Fibroblast of mammary gland (primary cell): ENCODE measurements at places on chromosomes 1 and 21.

DNA sequence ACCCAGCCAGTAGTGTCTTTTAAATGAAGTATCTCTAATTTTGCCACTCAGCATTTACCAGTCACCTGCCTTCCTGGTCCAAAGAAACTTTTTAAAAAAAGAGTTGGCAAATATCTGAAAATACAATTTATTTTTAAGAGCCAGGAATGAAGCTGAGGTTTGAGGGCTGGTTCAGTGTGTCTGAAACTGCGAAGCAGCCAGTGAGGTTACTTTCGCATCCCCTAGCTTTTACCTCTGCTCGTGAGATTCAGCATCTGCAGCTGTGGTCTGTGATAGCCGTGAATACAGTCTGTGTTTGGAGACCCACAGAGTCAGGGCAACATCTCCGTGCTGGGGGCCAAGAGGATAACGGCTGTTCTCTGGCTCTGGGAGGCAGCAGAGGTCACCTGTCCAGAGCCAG lies 21.3 kb upstream of the KCNAB2 start:
- no peak for DNase-seq

- DNase-seq: no peak
Observed at GRCh38 chr1:235129774-235130570, 1.3 kb upstream of the TOMM20 start.

GRCh38 chr1:200960236-200960947 lies 63.1 kb downstream of the KIF21B start:
- DNase-seq: no peak

DNA sequence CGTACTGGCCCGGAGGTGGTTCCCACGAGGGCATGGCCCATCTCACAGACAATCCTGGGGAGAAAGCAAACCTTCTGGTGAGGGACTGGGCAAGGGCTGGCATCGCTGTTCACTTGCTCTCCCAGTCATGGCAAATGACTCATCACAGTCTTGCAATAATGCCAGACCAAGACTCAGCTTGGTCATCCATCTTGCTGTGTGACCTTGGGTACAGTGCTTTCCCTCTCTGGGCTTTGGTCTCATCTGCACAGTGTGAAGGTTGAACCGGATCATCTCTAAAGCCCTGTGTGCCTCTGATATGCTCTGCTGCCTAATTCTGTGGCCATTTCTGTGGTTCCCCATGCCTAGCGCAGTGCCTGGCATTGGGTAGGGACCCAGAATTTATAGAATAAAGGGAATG lies 143.6 kb upstream of the CD34 start:
- DNase-seq: peak; percentile 28

GRCh38 chr1:147852706-147853225 lies 49.8 kb upstream of the GJA8 start:
- DNase-seq: peak; percentile 8

DNA sequence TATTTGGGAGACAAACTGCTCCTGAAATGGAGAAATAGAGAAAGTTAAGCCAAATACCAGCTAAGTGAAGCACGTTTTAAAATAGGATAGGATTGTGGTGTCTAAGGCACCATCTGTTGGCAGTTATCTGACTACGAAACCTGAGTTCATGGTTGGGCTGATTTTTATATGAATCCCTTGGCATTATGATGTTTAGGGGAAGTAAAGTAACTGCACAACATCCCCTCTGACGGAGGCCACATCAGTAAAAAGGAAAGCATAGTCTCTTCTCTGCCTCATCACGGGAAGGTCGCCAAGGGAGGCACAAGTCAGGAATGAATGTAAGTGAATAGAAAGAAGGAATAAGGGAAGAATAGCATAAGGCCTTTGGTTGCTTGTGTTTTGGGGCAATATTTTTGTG lies 128.0 kb downstream of the PRRX1 start:
- peak; percentile 30 for DNase-seq

DNA sequence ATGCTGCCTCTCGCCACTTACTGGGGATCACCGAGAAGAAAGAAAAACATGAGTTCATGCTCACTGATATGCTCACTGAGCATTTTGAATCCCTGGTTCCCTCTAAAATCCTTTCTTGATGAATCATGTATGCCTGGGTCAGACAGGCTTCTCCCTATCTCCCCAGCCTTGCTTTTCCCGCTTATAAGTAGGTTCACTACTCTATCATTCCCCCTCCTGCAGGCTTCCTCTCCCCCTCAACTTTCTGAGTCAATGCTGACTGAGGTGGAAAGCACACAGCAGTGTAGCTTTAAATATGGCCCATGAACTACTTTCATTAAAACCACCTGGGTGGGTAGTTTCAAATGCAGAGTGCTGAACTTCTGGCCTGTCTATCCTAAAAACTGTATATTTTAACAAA lies 41.7 kb downstream of the FMO4 start:
- DNase-seq: peak; percentile 15

- no peak for DNase-seq
Observed at GRCh38 chr1:205676597-205676996, 3.7 kb downstream of the SLC45A3 start.

DNA sequence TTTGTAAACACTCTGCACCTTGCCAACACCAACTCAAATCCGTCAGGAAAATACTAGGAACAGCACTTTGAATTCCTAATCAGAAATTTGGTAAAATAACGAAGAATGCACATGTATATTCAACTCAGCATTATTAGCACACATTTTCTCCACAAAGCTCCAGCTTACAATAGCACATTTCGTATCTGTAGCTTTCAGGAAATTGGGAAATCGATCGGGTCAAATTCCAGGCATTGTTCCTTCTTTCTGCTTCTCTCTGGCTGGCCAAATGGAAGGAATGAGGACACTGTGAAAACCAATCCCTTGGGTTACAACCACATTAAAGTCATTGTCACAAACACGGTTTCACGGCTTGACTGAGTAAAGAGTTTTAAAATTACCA lies 58.6 kb downstream of the NPHP4 start:
- DNase-seq: no peak

DNA sequence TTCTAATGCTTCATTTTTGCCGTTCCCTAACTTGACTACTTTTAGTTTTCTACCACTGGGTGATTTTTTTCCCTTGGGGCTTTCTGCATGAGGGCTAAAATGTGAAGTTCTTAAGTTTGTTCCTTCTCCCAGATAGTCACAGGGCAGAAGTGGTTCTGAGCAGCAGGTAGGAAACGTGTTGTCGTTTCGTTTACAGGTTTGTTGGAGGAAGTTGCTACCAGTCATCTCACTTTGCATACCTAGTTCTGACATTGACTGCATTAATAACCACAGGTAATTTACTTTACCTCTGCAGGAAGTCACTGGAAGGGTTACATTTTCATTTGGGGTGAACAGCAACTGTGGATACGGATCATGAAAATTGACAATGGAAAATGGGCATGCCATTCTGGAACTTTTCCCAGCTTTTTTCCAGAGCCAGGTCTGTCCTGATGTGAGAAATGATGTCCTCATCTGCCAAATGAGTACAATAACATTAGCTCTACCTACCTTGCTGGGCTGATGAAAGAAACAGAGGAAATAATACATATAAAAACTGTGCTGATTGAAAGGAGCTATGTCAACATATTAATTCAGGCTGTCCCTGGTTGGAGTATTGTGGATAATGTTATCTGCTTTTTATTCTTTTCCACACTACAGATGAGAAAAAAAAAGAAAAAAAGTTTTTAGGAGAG lies 94.2 kb downstream of the DISC1 start:
- no peak for DNase-seq

DNA sequence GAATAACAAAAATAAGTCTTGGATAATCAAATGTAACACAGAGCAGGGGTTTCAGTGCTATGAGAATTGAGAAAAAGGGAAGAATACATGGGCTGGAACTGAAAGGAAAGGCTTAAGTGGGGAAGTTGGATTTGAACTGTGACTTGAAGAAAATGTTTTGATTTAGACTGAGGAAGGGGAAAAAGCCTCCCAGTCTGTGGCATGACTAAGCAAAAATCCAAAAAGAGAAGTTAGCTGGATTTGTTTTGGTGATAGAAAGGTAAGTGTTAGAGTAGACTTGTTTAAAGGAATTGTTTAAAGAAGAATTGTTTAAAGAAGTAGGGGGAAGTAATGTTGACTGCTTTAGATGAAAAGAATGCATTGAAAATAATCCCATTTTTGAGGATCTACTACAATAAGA lies 46.0 kb downstream of the KCNK2 start:
- DNase-seq: no peak

DNA sequence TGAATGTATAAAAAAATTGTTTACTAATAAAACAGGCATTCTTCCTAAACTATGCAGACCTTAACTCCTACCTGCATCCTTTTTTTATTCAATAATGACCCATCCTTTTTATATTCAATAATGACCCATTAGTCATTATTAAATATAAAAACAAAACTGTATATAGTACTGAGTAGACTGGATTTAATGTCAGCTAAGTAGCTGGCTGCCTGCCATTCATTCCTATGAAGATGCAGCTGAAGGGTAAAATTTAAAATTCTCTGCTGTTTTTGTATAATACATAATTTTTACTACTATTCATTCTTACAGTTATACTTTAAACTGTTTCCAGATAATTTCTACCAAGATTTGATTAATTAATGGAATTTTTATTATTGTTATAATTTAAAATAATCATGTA lies 79.3 kb downstream of the DENND1B start:
- DNase-seq: peak; percentile 10

GRCh38 chr1:175219774-175220173 lies 27.2 kb upstream of the KIAA0040 start:
- DNase-seq: no peak

- no peak for DNase-seq
Observed at GRCh38 chr1:202143768-202144401, 652 bp downstream of the ARL8A start.

GRCh38 chr1:205812271-205812877 lies 624 bp downstream of the SLC41A1 start:
- peak; percentile 14 for DNase-seq

GRCh38 chr1:246591504-246591903 lies 25.2 kb downstream of the CNST start:
- DNase-seq: peak; percentile 58

DNA sequence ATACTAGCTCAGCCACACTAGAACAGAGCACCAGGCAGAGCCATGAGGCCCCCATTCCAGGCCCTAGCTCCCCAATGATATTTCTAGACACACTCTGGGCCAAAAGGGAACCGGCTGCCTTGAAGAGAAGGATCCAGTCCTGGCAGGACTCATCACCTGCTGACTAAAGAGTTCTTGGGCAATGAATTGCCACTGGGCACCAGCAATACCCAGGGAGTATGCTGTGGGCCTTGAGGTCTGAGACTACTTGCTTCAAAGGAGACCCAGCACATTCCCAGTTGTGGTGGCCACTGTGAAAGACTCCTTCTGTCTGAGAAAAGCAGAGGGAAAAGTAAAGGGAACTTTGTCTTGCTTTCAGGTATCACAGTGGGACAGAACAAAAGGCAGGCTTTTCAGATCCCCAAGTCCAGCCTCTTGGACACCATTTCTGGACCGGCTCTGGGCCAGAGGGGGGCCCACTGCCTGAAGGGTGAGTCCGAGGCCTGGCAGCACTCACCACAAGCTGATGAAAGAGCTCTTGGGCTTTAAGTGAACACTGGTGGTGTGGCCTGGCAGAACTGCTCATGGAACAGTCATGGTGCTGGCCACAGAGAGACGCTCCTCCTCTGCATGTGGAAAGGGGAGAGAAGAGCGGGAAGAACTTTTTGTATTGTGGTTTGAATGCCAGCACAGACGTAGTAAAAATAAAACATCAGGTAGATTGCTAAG lies 72.5 kb downstream of the CDC42BPA start:
- peak; percentile 70 for DNase-seq

DNA sequence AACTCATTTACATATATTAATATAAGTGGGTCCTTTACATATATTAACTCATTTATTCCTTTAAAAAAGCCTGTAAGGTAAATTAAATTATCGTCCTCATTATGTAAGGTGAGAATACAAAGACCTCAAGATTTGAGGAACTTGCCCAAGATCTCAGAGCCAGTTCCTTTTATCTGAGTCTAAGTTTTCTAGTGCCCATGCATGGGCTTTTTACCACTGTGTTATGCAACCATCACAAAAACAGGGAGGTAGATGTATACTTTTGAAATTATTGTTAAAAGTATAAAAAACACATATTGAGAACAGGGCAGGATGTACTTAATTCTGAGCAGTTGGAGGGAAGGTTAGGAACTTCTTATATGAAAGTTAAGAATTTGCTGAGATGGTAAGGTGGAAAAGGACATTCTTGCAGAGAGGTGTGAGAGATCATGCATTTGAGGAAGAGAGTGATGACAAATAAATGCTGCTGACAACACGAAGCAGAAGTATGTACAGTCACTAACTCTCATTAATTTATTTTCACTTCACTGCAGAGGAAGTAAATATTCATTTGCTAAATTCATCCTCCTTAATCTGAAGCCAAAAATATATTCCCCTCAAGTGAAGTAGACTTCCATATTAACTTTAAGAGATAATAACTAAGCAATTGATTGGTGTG lies 28.9 kb upstream of the LYPLAL1 start:
- no peak for DNase-seq

DNA sequence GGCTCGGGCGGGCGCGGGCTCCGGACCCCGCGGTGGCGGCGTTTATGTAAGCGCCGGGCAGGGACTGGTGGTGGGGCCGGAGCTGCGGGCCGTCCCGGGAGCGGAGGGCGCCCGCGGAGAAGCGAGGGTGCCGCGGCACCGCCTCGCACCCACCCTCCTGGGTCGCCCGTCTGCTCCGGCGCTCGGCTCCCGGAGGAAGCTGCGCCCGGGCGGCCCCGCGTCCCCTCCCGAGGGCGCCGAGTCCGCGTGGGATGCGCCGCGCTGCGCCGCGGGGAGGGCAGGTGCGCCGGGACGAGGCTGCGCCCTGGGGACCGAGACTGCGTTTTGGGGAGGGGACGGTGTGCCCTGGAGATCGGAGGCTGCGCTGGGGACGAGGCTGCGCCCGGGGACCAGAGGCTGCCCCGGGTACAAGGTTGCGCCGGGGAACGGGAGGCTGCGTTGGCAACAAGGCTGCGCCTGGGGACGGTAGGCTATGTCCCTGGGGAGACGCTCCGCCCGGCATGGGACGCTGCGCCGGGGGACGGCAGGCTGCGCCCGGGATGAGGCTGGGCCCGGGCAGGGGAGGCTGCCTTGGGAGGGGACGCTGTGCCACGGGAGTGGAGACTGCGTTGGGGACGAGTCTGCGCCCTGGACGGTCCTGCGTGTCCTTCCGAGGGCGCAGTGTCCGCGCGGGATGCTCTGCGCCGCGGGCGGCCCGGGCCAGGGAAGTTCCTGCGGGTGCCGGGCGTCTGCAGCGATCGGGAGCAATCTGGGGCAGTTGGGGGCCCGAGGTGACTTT lies 627 bp downstream of the ADARB1 start:
- DNase-seq: no peak

- DNase-seq: peak; percentile 26
Observed at GRCh38 chr21:27154451-27155129, 187.7 kb upstream of the ADAMTS5 start.

- no peak for DNase-seq
Observed at GRCh38 chr1:156618853-156619581, at the start of gene HAPLN2. Gene HAPLN2 (plus strand): TSS chr1:156619415. CDS start chr1:156623491, 4,076 bp downstream.

GRCh38 chr21:34900376-34900775 lies 148.7 kb downstream of the RUNX1 start:
- no peak for DNase-seq

- peak; percentile 41 for DNase-seq
Observed at GRCh38 chr1:98103617-98104285, 182.9 kb upstream of the DPYD start.

DNA sequence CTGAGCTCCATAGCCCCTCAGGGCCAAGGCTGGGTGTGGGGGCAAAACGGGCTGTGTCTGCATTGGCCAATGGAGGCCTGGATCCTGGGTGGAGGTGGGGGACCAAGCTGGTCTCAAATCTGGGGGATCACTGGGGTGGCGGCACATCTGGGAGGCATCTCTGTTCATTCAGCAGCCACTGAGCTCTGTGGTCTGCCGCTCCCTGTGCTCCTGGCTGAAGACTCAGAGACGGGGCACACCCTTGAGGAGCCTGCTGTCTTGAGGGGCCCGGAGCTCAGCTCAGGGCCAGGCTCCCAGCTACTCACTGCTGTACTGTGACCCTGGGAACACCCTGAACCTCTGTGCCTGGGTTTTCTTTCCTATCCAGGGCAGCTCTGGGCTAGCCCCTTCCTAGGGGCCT lies 90.3 kb upstream of the WNT4 start:
- no peak for DNase-seq
